ENCODE measurements at places on chromosomes 13 and 19. TPM values are rescaled to one million over a fixed set of nuclear protein-coding genes. Genes with fewer than 3 reads are reported as not detected.

DNA sequence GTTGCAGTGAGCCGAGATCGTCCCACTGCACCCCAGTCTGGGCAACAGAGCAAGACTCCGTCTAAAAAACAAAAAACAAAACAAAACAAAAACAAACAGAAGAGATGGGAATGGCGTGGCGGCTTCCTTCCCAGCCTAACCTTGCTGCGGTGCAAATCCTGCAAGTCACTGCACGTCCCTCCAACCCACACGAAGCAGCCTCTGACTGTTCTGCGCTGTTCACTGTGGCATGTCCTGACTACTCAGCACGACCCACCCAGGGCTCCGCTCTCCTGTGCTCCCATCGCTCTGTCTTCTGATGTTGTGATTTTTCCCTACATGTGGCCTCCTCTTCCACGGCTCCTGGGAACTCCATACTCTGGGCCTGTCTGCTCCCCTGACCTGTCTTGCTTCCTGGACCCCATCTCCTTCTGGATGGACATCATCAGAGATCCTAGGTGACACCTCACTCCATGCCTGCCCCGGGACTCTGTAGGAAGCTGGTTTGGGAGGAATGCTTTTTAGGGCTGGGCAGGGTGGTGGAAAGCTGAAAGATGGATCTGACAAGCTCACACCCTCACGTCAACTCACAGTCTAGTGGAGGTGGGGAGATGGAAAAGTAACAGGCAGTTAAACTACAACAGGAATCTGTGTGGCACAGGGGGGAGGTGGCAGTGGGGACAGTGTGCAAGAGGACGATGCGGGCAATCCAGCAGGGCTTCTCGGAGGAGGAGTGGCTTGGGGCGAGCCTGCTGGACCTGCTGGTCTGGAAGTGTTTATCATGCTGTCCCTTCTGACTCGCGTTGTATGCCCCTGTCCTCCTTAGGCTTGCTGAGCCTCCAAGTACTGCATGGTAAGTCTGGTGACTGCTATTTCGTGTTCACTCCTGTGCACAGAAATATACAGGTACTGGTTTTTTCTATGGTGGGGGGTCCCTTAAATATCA, 18.8 kb downstream of the ZSCAN5A start:
- no peak for DNase-seq

GRCh38 chr13:89150362-89150761, 1479.2 kb downstream of the SLITRK5 start:
- no peak for DNase-seq

GRCh38 chr13:88544836-88545235, 873.7 kb downstream of the SLITRK5 start:
- DNase-seq = no peak

GRCh38 chr13:28485097-28485496, 9.8 kb downstream of the FLT1 start:
- DNase-seq = no peak

- DNase-seq = no peak
Observed at GRCh38 chr19:33441828-33442227, 68.3 kb downstream of the CEBPG start.

The PEAK3 gene
- total RNA-seq = 0.72 TPM

The ZIC5 gene
- not detected for total RNA-seq

DNA sequence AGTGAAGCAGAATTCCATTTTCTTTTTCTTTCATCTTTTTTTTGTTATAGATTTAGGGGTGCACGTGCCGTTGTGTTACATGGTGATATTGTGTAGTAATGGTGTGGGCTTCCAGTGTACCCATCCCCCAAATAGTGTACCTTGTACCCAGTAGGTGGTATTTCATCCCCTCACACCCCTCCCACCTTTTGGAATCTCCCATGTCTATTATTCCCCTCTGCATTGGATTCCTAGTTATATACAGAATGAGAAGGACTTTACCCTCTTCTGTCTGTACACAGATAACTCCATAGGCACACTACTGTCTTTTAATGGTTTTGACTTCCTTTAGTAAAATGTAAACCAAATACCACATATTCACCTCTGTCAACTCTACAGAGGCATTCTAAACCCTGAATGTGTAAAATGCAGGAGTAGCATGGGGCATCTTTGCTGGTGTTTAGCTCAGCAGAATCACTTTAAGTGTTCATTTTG, 28.0 kb downstream of the FRY start:
- no peak for DNase-seq

DNA sequence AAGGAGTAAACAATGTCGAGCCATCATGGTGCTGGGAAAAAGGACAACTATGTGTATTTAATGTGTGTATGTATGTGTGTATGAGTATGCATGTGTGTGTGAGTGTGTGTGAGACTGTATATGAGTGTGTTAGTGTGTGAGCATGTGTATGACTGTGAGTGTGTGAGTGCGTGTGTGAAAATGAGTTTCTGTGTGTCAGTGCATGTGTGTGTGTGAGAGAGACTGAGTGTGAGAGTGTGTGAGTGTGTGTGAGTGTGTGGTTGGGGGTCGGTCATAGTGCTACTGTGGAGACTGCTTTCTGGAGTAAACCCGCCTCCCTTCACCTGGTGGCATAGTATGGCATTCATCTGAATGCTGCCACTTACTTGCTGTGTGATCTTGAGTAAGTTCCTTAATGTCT, 567.4 kb downstream of the FGF9 start:
- no peak for DNase-seq

DNA sequence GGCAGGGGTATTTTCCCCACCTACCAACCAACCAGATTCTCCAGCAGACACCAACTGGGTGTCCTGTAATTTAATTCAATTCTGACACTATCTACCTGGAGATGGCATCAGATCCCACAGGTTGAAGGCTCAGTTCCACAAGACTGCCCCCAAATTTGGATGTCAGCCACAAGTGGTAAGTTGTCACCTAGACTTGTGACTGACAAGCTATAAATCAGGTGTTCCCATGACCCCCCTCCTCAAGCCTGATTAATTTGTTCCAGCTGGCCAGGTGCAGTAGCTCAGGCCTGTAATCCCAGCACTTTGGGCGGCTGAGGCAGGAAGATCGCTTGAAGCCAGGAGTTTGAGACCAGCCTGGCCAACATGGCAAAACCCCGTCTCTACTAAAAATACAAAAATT, 10.6 kb upstream of the HAUS5 start:
- no peak for DNase-seq

DNA sequence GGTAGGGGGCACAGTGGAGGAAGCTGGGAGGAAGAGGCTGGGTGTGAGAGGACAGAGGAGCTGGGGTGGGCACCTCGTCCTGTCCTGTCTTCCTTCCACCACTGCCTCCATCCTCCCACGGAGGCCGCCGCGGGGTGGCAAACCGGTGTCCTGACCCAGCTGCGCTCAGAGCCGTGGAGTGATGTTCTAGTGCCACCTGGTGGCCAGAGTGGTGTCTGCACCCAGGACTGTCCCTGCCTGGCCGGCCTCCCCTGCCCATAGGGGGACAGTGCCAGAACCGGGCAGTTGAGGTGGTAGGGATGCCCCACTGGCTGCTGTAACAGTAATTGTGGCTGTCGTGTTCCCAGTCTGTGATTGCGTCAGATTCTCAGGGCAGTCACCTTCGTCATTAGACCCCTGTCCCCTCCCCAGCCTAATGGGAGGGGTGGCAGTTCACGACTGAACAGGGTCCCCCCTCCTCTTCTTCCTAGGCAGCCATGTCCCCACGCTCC, 11.1 kb upstream of the ARRDC2 start:
- peak; percentile 91 for DNase-seq

DNA sequence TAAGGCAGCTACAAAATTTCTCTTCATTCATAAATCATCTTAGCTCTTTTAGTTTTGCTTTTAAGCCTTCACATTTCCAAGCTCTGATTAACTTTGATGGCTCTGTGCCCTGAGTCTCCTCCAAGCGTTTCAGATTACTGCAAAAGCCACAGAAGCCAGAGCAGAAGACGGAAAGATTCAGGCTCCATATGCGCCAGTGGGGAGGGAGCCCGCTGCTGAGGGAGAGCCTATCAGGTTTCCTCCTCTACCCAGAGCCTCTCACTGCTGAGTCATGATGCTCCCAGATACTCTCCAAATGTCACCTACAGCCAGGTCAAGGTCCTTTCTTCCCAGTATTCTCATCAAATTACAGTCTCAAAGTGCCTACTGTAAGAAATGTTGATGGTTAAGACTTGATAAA, 193.6 kb downstream of the RAP2A start:
- DNase-seq = peak; percentile 30

- no peak for DNase-seq
Observed at GRCh38 chr13:46896341-46897137, at the start of gene HTR2A. Gene HTR2A, minus strand, starts transcription at chr13:46897053. Its CDS starts 1,147 bp downstream, at chr13:46895906.

GRCh38 chr13:33110713-33111413, 94.6 kb downstream of the KL start:
- DNase-seq = peak; percentile 33

DNA sequence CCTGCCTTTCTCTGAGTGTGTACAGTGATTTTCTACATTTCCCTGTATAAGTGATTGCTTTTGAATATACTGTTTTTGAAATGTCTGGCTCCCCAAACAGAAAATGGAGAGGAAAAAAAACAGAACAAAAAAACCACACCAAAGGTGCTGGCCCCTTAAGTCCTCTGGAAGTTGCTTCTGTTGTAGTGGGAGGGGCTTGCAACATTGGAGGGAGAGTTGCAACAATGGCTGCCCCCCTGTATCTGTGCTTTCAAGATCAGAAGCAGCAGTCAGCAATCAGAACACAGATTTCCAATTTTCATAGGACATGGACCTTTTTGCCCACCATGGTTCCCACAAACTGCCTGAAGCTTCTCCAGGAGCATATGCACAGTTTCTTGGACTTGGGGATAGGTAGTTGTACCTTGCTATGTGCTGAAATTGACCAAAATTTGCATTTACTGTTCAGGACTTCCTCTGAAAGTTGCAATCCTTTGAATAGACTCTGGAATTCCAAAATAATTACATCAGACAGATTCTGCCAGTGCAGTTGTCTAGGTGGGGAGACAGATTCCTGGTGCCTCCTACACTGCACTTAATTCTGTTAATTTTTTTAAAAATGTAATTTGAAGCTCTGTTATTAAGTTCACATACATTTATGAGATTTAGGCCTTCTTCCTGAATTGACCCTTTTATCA, 13.8 kb downstream of the BIVM start:
- no peak for DNase-seq

- DNase-seq = no peak
Observed at GRCh38 chr19:50455992-50456391, 20.3 kb upstream of the EMC10 start.

- DNase-seq = no peak
Observed at GRCh38 chr13:44578067-44578400, 1.9 kb upstream of the TSC22D1 start.

GRCh38 chr19:8167985-8168384, 18.6 kb upstream of the FBN3 start:
- no peak for DNase-seq

DNA sequence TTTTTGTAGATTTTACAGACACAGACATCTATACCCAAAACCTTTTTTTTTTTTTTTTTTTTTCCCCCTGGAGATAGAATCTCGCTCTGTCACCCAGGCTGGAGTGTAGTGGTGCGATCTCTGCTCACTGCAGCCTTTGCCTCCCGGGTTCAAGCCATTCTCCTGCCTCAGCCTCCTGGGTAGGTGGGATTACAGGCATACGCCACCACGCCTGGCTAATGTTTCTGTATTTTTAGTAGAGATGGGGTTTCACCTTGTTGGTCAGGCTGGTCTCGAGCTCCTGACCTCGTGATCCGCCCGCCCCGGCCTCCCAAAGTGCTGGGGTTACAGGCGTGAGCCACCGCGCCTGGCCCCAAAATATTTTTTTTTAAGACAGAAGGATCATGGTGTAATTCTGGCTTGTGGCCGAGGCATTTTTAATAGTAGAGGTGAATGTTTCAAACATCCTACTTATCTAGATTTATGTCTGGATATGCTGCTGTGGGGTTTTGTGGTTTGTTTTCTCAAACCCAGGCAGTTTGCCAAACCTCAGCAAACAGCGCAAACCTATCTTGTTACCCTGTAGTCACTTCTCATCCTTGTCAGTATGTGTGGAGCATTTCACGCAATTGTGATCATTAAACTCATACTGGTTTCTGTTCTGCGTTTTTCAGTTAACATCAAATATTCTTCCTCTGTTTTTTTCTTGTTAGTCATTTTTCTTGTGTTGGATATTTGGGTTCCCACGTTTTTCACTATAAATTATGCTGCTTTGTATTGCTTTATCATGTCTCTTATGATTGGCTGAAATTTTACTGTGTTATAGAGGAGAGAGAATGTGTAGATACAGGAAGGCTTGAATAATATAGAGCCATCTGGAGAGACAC, 36.2 kb upstream of the GARRE1 start:
- DNase-seq = peak; percentile 45

The GIPC3 gene
- 0.40 TPM for total RNA-seq

- no peak for DNase-seq
Observed at GRCh38 chr13:60690604-60691003, 293.6 kb downstream of the TDRD3 start.

- DNase-seq = no peak
Observed at GRCh38 chr19:728011-728410, 19.3 kb downstream of the PALM start.

DNA sequence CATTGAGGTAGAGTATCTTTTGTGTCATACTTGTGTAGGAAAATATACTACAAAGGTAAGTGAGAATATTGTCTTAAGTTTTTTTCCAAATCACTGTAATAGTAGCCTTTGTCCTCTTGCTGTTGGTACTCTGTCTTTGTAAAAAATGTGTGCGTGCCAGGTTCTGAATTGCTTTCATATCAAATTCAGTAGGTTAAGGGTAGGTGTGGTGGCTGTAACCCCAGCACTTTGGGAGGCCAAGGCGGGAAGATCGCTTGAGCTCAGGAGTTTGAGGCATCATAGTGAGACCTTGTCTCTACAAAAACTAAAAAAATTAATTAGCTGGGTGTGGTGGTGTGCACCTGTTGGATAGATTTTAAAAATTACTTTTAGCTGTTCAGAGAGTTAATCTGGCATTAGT, 46.6 kb downstream of the GARRE1 start:
- DNase-seq = peak; percentile 57

The BORA gene
- total RNA-seq = 11.6 TPM

- no peak for DNase-seq
Observed at GRCh38 chr19:56856822-56857221, 16.3 kb upstream of the PEG3 start.

DNA sequence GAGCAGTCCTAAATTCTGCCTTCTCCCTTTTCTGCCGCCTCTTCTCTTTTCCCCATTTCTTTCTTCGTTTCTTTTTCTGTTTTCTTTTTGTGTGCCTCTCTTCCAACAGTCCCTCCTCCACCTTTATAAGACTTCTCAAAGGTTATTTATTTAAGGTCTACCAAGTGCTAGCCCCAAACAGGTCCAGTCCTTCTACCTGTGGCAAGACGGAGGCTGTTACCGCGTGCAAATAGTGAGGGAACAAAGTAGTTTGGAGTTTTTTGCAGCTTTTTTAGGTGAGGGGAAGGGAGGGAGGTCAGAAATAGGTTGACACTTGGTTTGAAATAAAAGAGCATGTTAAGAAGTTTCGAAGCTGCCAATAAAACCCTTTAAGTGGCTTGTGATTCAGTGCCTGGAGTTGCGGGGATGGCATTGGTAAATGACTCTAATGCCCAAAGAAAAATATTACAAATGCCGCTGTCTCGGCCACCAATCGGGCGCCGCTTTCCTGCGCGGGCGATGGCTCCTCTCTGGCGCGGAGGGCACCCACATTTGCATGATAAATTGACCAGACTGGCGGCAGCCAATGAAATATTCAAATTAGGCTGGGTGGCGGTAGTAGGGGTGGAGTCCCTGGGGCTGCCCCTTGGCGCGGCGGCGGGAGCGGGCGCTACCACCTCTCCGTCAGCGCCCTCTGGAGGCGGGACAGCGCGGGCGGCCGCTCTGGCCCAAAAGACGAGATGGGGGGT, 7.5 kb upstream of the TSHZ3 start:
- DNase-seq = peak; percentile 31
